ENCODE measurements at places on chromosomes 16 and 17. TPM values are rescaled to one million over a fixed set of nuclear protein-coding genes. Genes with fewer than 3 reads are reported as not detected.

Gene KLHL36
- 32.6 TPM for total RNA-seq

Gene CCL17
- not detected for total RNA-seq

Gene NOS2
- not detected for total RNA-seq

Gene C17orf107
- 1.1 TPM for total RNA-seq

Gene CMIP
- total RNA-seq = 62.5 TPM

Gene TBC1D3B
- total RNA-seq = 6.7 TPM

Gene ICAM2
- 48.4 TPM for total RNA-seq

Gene SPHK1
- total RNA-seq = 3.8 TPM

Gene SLFN11
- total RNA-seq = 40.0 TPM

Gene TNFSF12
- total RNA-seq = 100 TPM

Gene KRT33A
- not detected for total RNA-seq

Gene ALOX12B
- 0.26 TPM for total RNA-seq

Gene CTF1
- 0.23 TPM for total RNA-seq

Gene IL32
- 1,884 TPM for total RNA-seq

Gene ABHD15
- total RNA-seq = 21.1 TPM

Gene B3GNT9
- 7.2 TPM for total RNA-seq

Gene PRDM7
- not detected for total RNA-seq

Gene KCNAB3
- total RNA-seq = 8.8 TPM

Gene KCNJ12
- total RNA-seq = not detected

Gene SDR42E2
- not detected for total RNA-seq

Gene CORO6
- 6.2 TPM for total RNA-seq

Gene CDH11
- total RNA-seq = not detected

Gene TRPV3
- total RNA-seq = 0.37 TPM

All from activated CD8-positive, alpha-beta T cell treated with anti-CD3 and anti-CD28 coated beads, Interleukin-2, amount 10 ng/mL, durations not matched to agents 7 days and 5 days (primary cell).